ENCODE measurements at places on chromosomes 7 and 10.

DNA sequence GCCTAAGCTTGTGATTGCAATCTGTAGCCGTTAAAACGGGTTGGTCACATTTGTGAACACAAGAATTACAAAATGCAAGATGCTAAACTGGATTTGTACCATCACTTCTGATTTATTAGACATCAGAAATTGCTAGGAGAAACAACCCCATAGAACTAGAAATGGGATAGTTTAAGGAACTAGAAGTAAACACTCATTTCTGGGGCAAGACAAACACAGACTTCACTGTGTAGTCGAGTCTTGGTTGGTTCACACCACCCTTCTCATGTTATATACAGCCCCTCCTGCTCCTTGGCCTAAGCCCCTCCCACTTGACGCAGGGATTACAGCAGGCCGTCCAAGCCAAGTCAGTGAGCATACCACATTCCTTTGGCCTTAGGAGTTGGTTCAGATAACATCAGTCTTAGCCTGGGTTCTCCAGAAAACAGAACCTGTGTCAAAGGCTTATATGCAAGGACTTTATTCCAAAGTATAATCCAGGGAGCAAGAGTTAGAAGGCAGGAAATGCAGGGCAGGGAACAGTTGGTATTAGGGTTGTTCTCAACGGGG is 2.0 kb upstream of the NRAP start:
- DNase-seq: no peak

DNA sequence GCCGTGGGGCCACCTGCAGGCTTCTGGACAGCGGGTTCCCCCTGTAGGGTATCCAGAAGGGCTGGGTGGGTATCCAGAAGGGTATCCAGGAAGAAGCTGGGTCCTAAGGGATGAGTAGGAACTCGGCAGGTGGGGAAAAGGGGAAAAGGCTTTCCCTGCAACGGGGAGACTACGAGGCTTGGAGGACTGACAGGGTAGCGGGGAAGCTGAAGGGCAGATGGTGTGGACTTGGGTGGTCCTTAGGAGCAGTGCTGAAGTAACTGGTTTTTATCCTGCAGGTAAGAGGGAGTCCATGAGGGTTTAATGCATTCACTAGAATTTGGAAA is 525 bp downstream of the UBE2D4 start:
- no peak for DNase-seq

DNA sequence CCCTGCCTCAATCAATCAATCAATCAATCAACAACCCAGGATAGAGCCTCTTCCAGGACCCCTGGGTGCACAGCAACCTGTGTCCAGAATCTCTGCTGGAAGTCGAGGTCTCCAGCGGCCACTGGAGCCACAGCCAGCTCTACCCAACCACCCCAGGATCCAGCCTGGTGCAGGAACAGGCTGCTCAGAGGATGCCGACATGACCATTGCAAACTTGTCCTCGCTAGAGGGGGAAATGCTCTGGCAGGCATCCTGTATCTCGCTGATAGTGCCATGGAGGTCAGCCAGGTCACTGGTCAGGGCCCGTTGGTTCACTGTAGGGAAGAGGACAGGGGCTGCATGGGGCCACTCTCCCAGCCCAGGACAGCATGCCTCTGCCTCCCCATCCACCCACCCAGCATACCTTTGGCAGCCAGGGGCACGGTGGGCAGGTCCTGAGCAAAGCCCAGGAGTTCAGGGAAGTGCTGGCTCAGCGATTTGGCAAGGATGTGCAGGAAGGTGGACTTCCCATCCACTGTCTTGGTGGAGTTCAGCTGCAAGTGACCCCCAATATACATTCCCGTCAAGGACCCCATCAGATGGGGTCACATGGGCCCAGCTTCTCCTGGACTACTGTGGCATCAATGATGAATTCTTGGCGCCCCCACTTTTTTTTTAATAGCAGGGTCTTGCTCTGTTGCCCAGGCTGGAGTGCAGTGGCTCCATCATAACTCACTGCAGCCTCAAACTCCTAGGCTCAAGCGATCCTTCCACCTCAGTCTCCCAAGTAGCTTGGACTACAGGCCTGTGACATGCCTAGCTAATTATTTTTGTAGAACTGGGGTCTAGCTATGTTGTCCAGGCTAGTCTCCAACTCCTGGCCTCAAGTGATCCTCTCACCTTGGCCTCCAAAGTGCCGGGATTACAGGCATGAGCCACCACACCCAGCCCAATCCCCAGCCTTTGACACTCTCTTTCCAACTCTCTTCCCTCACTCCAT is 49.4 kb downstream of the GRID2IP start:
- DNase-seq: no peak

DNA sequence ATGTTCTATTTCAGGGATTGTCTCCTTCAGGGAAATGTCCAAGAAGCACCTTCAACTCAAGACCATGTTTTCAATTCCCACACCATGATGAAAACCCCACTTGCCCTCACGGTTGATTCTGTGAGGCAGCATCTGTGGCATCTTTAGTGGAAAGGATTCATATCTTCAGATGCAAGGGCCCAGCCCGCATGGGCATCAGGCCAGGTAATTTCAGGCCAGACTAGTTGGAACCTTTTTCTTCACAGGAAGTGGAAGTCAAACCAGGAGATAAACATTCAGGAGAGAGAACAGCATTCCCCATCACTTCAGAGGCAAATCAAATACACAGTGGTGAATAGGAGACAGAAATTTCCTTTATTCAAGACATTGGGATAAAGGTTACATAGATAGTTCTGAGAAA is 88.8 kb downstream of the JCAD start:
- no peak for DNase-seq

DNA sequence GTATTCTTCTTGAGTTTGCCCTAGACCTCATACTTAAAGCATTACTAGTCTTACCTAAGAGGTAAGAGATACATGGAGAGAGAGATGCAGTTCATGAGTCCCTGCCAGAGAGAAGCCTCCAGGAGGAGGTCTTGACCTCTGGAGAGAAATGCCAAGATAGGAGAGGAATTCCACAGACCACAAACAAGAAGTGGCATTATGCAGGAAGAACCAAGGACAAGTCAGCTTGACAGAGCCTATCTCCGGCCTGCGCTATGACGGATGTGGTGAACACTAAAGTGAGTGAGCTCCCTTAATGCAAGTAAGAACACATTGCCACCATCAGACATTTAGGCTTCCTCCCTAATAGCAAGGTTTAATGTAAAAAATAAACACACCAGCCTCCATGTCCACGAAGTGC is 27.9 kb upstream of the COL1A2 start:
- DNase-seq: no peak

DNA sequence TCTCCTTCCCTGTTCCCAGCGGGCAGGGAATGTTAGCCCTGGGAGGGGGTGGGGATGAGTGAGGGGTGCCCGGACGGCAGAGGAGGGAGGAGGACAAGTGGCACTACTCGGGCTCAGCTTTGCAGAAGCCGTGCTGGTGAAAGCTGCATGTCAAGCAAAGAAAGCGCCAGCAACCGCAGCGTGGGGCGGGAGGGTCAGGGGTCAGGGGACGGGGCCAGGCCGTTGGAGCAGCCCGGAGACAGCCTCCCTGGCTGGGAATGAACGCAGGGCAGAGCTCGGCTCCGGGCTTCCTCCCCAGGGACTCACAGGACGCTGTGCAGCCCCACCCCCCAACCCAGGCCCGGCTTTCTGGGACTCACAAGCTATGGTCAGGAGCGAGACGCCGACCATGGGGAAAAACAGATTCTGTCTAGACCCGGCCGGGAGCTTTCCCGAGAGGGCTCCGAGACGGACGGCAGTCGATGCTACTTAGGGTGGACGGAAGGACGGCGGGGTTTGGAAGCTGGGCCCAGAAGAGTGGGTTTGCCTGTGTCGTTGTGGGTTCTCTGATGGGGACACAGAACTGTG is 113.4 kb downstream of the VIPR2 start:
- DNase-seq: no peak

GRCh38 chr10:89283936-89284475 is 17.8 kb upstream of the IFIT2 start:
- no peak for DNase-seq

- DNase-seq: no peak
Observed at GRCh38 chr10:116671274-116671926, 50.6 kb downstream of the PNLIPRP2 start.

- no peak for DNase-seq
Observed at GRCh38 chr7:114981323-114981722, 59.4 kb downstream of the MDFIC start.

DNA sequence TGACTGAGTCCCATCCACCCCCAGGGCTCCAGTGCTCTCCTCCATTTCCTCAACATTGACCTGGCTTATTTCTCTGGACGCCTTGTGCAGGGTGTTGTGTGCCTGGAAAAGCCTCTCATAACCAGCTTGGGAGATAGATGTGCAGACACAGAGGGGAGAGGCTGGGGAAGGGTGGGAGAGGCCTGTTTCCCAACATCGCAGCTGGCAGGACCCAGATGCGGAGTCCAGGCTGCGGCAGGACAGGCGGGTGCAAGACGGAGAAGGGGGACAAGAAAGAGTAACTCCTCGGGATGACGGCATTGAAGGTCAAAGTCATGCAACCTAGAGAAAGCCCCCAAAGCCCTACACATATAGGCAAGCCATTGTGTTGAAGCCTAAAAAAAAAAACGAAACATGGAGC is 54.1 kb upstream of the ANTXRL start:
- no peak for DNase-seq

GRCh38 chr10:77355844-77356243 is 281.8 kb downstream of the KCNMA1 start:
- peak; percentile 65 for DNase-seq

DNA sequence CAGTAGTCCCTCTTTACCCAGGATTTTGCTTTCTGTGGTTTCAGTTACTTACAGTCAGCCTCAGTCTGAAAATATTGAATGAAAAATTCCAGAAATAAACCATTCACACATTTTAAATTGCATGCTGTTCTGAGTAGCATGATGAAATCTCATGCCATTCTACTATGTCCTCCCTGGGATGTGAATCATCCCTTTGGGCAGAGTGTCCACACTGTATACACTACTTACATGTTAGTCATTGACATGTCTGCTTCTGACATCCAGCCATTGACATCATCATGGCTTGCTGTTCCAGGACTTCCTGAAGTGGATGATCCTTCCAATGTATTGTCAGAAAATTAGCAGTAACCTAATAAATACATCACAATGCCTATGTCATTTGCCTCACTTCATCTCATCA is 34.6 kb upstream of the MALRD1 start:
- DNase-seq: peak; percentile 1

- DNase-seq: no peak
Observed at GRCh38 chr10:1549591-1550290, 187.6 kb downstream of the ADARB2 start.

- no peak for DNase-seq
Observed at GRCh38 chr10:72309290-72310240, 35.8 kb downstream of the DDIT4 start.

DNA sequence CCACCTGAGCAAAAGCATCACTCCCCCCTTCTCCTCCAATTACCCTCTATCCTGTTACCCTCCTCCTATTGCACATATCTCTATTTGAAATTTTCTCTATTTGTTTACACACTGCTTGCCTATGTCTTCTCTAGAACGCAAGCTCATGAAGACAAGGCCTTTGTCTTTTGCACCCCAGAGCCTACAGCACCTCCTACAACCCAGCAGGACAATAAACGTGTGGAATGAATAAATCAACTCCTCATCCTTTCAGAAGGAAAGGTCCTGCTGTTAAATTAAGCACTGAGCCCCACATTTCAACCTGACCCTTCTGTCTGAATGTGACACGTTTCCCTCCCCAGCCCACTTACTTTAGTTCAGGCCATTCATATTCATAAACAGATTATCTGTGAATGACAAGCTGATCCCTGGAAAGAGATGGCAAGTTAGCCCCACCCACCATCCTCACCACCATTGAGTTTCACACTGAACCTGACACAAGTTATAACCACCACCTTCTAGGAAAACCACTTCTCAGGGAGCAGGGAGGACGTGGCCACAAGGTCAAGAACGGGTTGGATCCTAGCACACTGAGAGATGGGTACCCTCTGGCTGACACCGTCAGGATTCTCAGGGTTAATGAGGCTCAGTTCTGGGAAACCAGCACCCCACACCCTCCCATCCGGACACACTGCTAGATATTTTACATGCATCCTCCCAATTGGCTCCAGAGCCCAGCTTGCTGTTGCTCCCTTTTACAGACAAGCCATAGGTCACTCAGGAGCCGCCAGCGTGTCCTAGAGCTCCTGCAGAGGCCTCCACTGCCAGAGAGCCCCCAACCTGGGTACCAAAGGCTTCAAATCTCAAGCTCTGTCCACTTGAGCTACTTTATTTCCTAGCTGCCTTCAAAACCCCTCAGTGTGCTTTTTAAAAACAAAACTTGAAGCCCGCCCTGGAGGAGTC is 934 bp downstream of the PRTFDC1 start:
- DNase-seq: no peak

DNA sequence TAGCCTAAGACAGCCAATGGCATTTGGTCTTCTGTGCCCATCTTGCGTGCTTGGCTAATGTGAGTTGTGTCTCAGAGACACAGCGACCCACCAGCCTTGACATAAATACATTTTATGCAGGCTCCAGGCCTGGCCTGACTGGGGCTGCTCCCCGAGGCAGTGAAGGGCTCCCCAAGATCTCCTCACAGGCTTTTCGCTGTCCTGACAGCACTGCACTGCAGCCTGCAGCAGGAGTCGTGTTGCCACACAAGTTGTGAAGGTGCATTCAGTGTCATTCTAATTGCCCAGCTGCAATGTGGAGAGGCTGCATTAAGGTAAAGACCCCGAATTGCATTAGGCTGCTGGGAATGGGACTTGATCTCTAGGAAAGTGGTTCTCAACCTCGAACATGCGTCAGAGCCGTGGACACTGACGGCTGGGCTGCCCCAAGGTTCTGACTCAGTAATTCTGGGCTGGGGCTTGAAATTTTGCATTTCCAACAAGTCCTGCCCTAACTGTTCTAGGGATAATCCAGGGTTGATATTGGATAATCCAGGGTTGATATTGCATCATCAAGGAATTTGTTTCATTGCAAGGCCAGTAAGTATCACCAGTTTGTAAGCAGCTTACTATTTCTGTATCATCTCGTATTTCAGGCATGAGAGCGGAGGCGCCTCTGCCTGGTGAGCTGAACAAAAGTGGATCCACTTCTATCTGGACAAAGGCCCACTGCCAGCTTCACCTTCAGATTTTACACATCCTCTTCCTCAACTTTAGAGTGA is 108.7 kb upstream of the INSIG1 start:
- no peak for DNase-seq

DNA sequence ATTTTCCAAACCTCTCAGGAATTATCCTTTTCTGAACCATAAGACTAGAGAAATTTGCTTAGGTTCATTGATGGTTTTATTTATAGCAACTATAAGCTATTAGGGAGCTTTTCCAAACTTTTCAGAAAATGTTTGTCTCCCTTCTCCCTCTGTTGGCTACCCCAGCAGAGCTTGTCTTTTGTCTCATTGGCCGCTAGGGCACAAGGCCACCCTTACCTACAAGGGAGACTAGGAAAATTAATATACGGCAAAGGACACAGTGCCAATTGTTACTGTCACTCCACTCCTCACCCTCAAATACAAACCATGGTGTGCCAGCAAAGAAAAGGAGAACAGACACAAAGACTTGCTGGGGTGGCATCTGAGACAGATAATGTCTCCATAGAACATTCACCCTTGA is 471.4 kb downstream of the XPNPEP1 start:
- no peak for DNase-seq

DNA sequence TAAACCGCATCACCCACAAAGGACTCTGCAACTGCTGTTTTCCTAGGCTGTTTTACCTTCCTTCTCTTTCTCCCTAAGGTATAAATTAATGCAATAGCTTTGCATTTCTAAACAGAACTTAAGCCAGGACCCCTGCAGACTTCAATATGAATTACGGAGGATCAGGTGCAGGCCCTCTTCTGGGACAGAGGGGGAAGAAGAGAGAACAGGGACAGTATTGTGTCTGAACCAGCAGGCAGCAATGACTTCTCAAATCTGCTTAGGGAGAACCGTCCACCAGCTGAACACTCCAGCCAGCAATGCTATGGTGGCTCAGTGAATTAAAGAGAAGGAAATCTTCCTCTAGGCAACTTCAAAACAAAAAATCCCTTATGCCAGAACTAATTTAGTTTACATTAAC is 35.7 kb downstream of the POLR3A start:
- DNase-seq: no peak
